NCI-H187 (cell line): ENCODE measurements at places on chromosomes 1 and 21.

GRCh38 chr1:90763930-90764329, 46.8 kb upstream of the BARHL2 start:
- no peak for DNase-seq

GRCh38 chr1:119086830-119087229, 53.6 kb downstream of the WARS2 start:
- DNase-seq, result no peak

GRCh38 chr1:25095635-25096200, 136.6 kb downstream of the SYF2 start:
- DNase-seq, result no peak

- no peak for DNase-seq
Measured at GRCh38 chr1:186849271-186849671, 20.5 kb downstream of the PLA2G4A start.

DNA sequence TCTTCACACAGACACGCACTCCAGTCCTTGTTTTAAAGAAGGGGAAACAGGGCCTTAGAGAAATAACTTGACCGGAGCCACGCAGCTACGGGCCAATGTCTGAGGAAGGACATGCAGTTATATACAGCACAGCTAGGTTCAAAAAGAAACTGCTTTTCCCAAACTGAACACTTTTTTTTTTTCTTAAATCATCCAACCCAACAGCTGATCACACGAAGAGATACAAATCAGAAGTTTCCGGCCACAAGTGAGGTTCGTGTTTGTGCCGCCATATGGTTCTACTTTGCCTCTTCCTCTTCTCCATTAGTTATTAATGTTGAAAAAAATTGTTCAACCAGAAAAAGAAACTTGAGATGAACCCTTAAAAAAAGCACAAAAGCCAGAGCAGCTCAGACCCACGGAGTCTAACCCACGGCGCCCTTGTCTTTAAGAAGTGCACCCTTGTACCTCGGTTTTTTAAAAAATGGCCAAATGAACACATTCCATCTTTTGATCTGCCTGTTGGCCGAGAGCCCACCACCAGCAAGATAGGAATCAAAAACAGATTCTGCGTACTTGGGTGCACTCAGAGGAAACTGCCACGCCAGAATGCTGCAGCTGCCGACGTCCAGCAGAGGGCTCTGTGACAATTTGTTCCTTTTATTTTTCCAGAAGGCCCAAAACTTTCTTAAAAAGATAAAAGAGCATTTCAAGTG, 78.9 kb downstream of the SLC66A1 start:
- no peak for DNase-seq

- peak; percentile 45 for DNase-seq
Measured at GRCh38 chr1:229070168-229070567, 200.7 kb upstream of the RAB4A start.

GRCh38 chr1:36135330-36135667, 10.3 kb upstream of the COL8A2 start:
- no peak for DNase-seq

DNA sequence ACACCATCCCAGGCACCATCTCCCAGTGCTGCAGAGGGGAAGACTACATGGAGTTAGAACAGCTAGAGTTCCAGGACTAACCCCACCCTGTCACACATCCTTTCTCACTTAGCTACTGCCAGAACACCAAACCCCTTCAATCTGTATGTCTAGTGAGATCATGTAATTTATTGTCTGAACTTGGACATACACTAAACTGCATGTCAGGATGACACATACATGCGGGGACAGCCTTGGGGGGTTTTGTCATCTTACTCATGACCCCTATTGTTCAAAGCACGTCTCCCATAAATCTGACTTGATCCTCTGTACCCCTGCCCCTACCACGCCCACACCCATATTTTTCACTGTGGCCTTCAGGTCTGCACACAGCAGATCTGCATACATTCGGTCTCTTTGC, 71.3 kb downstream of the GABPA start:
- no peak for DNase-seq

DNA sequence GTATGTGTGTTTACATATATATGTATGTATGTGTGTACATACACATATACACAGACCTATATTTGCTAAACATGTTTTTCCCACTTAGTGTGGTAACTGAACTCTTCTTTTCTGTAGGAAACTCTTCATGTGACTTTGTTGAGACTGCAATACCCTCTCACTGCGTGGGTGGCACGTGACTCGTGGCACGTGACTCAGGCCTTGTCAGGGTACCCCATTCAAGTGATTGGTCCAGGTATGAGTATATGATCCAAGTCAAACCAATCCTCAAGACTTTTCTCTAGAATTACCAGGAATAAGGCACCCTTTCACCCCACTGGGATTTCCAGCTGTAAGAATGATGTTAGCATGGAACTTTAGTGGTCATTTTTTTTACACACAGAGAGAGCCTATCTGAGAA, 149.2 kb upstream of the KCNK2 start:
- DNase-seq, result no peak

- DNase-seq, result no peak
Measured at GRCh38 chr21:28308516-28308915, 684.2 kb downstream of the LTN1 start.

- no peak for DNase-seq
Measured at GRCh38 chr1:154689083-154689482, 81.1 kb upstream of the ADAR start.

GRCh38 chr21:36988536-36988935, 18.0 kb upstream of the RIPPLY3 start:
- DNase-seq, result no peak

DNA sequence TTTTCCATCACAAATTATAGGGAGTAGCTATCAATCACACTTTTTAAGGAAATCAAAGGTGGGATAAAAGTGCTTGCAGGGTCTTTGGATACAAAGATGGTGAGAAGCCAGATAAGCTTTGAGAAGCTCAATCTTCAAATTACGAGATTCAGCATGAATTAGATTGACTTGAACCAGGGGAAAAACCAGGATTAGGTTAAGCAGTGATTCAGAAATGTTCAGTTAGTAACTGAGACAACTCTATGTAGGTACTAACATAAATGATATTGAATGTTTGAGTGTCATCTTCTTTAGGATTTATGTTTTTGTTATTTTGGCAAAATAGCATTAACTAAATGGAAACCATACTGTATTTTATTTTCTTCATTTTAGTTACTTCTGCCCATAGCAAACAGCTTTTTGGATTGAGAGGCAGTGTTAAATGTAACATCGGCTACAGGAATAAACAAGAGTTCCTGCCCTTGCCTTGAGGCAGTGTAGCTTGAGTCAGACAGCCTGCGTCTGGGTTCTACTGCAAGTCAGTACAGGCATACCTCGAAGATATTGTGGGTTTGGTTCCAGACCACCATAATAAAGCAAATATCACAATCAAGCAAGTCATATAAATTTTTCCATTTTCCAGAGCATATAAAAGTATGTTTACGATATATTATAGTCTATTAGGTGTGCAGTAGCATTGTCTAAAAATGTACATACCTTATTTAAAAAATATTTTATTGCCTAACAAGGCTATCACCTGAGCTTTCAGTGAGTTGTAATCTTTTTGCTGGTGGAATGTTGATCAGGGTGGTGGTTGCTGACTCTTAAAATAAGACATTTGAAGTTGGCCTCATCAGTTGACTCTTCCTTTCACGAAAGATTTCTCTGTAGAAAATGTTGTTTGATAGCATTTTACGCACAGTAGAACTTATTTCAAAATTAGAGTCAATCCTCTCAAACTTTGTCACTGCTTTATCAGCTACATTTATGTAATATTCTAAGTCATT, 36.9 kb upstream of the BACH1 start:
- no peak for DNase-seq

DNA sequence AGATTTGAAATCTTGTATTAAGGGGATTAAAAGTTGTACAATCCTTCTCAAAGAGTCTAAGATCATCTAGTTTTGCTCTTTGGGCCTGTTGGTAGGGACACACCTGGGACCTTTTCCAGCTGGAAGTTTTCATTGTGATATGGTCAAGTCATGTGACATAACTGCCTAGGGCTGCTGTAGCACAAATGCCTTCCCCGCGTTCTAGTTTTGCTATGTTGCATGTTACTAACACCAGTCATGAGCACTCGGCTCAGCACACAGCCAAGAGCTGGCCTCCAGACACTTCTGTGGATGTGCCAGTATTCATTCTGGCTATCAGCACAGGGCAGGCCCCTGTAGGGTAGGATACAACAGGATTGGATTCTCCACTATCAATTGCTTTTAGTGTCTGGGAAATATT, 14.6 kb upstream of the FLG2 start:
- no peak for DNase-seq

DNA sequence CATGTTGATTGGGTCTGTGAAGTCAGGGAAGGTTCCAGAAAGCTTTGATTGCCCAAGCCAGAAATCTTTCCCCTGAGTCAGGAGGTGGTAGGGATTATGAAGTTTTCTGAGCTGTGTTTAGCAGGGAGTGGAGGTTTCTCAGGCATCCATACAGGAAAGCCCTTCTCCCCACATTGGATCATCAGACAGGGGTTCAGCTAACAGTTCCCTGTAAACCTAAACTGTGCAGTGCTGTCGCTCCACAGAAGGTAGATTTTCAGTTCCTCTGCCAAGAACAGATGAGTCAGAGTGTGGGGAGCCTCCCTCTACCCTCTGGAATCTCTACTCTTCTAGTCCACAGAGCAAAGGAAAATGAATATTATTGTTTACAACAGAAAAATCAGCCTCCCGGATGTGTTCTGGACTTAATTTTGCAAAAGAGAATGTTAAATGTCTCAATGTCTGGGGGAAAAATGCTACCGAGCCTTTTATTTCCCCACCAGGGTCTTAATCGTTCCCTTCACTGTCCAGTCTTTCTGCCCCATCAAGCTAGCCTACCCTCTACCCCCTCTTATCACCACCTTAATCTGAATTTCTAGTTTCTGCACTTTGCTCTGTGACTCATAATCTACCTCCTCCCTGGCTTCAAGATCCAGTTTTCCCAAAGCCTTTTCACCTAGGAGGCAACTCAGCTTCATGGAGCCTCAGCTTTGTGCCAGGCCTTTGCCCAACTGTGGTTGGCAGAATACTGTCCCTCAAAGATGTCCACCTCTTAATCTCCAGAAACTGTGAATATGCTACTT, 355.6 kb downstream of the PRDM2 start:
- DNase-seq, result no peak

- DNase-seq, result no peak
Measured at GRCh38 chr1:185973645-185974044, 239.5 kb downstream of the HMCN1 start.

DNA sequence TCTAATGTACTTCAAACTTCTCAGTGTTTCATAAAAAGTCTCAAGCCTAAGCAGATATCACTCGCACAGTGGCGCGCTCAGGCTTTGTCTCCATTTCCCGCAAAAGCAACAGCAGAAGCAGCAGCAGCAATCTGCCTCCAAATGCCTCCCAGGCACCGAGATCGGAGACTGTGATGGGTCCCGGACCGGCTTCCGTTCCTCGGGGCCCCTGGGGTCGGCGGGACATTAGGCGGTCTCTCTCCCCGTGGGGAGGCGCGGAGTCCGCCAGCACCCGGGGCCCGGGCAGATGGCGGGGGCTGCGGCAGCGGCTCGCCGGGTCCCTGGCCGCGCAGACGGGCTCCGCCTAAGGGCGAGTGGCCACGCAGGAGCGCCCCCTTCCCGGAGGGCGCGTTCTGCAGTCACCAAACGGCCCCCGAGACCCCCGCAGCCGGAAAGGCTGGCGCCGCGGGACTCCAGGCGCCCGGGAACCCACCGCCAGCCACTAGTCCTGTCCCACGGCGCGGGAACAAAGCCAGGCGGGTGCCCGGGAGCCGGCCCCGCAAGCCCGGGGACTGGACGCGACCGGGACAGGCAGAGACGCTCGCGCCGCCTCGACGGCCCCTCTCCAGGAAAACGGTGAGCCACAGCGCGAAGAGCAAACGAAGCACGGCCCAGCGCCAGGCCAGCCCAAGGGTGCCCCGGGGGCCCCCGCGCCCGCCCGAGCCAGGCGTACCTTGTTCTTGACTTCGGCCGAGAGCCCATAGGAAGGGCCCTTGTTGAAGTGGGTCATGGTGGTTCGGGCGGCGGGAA, 590 bp downstream of the CNN3 start:
- DNase-seq, result peak; percentile 12

GRCh38 chr1:231337043-231337471, 595 bp downstream of the EXOC8 start:
- no peak for DNase-seq
